ENCODE measurements at places on chromosomes 2 and 18.

DNA sequence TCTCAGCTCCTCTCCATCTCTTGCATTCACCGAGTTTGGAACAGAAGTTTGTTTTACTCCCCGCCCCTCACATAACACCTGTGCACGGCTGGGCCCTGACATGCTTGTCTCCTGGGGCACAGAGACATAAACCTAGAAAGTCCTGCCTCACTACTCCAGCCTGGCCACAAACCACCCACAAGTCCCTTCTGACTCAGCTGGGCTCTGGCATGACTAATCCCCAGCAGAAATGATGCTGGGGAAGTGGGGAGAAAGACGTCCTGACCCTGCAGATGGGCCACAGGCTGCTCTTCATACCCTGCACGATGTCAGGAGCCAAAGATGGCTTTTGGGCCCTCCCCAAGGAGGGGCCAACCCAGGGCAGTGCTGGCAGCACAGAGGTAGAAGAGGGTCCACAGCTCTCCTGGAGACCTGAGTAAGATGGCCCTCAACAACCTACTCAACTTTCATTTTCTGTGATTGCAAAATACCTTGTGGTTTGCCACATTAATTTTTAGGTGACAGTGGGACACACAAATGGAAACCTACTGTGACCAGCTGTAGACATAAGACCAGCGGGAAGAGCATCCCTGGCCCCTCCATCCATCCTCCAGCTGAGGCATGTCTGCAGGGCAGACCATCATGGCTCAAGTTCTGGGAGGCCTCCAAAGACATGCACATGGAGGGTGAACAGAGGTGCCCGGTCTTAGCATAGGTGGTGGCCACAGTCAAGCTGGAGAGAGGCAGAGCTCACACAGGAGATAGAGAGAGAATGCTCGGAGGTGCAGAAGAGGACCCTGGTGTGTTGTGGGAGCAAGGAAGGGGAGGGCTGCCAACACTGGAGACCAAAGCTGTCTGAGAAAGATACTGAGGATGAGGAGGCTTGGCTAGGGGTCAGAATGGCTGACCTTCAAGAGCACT is 40.0 kb downstream of the DNMT3A start:
- DNase-seq, result peak; percentile 86

DNA sequence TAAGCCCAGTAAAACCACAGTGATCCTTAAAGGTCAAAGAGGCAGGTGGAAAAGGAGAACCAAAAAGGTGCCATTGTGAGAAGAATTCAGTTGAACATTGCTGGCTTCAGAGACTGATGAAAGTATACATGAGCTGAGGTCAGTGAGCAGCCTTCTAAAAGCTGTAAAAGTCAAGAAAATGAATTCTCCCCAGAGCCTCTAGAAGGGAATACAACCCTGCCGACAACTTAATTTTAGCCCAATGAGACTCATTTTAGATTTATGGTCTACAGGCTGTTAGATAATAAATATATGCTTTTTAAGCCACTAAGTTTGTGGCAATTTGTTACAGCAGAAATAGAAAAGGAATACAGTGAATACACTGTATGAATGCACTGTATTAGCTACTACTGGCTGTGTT is 911.4 kb downstream of the TRIB2 start:
- no peak for DNase-seq

DNA sequence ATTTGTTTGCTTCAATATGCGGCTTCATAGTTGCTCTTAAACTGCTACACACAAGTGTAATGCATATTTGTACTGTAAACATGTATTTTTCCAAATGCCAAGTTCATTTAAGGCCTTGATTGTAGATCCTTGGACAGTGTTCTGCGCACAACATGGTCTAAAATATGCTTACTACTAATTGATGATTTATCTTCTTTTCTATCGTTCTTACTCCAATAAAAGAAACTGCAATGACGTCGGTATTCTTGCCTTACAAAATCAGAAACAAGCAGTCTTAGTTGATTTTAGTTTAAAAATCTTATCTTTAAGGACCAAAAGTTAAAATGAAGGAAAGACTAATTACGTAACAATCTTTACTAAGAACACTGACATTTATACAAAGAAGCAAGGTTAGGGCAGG is 224.3 kb upstream of the SMAD7 start:
- no peak for DNase-seq

DNA sequence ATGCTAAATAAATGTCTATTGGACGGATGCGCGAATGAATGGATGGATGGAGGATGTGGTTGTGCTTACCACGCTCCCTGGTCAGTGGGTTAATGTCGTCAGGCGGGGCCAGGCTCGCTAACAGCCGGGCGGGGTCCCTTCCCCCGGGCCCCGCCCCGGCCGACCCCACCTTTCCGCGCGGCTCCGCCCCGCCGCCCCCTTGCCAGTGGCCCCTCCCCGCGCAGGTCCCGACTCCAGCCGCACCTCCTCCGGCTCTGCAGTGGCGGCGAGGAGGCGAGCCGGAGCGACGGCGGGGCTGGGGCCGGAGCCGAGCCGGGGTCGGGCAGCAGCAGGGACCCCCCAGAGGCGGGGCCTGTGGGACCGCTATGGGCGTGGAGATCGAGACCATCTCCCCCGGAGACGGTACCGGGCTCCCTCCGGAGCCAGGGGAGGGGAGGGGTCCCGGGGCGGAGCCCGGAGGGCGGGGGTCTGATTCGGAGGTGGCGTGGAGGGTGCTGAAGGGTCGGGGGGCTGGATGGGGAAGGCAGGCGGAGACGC is at the start of gene FKBP1B:
Gene FKBP1B, plus strand, starts transcription at position 257 of the 537 bp plus-strand sequence. Its CDS starts 109 bp downstream, at position 366.
- DNase-seq, result peak; percentile 79

GRCh38 chr2:191404568-191404991 is 159.4 kb downstream of the MYO1B start:
- no peak for DNase-seq

DNA sequence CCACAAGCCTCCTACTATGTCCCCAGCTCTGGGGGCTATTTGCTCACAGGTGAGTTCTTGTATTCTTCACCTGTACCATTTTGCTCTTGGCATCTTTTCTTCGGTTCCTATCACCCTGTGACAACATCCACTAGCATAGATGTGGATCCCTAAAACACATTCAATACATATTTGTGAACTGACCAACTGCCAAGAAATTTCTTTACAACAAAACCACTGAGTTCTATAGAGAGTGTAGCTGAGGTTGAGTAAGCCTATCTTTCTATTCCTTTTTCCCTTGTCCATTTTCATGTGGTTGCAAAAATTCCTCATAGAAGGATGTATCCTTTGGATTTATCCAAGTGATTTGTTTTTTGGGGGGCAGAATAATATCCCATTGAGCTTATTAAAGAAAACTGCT is 192.7 kb upstream of the ITGA4 start:
- no peak for DNase-seq

- DNase-seq, result no peak
Observed at GRCh38 chr2:113282747-113283533, 4.2 kb upstream of the PAX8 start.

DNA sequence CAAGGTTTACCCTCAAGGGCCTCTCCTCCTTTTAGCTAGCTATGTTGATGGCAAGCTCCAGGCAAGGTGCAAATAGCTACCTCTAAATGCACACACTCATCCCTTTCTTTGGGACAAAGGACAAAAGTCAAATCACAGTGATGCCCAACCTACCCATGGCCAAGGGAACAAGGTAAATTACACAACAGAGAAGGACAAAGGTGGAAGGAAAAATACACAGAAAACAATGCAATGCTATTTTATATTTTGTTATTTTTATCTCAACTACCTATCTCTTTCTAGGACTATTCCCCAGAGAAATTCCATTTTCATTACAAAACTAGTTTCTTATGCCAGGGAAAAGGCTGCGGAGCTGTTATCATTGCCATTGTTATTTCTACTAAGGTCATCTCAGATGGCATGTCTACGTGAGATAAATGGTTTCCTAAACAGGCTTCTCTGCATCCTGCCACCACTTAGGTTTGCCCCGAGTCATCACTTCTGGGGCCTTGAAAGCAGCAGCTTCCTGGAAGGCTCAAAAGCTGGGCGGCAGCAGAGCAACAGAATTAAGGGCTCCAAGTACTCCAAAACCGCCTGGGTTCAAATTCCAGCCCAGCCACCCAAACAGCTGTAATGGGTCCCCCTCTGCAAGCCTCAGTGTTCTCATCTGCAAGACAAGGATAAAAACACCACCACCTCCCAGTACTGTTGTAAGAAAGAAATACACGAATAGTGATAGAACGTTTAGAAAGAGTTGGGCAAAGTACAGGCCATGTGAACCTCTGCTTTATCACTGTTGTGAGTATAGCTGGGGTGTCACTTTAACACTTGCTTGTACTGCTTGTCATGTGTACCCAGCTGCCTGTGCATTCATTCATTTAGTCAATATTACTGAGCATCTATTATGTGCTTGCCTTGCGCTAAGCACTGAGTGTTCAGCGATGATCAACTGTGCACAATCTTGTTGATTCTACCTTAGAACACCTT is 20.9 kb downstream of the BCL2 start:
- no peak for DNase-seq

GRCh38 chr2:198452327-198452726 is 647.9 kb downstream of the PLCL1 start:
- DNase-seq, result no peak

DNA sequence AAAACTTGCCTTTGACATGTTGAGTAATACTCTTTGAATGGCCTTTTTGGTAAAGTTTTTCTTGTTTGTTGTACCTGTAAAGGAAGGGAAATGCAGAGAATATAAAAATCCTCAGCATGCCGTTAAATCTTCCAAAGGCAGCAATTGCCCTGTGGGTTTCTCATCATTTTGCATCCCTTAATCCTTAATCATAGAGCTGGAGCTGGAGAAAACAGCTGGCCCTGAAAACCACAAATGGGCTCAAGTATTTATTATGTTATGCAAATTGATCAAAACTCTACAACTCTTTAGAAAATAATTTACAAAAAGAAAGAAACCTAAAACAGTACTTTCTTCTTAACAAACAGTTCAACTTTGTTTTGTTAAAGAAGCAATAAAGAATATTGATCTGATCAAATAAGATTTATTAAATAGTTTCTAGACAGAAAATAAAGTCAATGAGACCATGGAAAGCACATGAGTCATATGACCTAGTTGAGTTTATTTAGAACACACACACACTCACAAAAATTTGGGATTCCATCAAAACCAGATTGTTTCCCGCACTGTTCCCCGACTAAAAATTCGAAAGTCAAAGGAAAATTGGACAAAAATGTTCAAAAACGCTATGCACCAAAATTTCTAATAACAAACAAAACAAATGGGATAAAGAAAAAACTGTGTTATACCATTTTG is 309.0 kb downstream of the GULP1 start:
- DNase-seq, result peak; percentile 17

DNA sequence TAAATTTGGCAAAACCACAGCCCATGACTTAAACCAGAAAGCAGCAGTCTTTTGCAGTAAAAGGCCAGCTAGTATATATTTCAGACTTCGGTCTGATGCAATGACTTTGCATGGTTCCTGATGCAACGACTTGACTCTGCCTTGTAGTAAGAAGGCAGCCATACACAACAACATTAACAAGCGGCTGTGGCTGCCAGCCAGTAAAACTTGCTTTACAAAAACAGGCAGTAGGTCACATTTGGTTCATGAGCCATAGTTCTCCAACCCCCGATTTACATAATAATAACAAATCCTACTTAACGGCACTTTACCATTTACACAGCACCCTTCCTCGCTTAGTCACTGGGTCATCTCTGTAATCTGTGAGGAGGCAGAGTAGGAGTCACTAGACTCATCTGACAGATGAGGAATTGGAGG is 410.3 kb downstream of the LRATD1 start:
- DNase-seq, result no peak

DNA sequence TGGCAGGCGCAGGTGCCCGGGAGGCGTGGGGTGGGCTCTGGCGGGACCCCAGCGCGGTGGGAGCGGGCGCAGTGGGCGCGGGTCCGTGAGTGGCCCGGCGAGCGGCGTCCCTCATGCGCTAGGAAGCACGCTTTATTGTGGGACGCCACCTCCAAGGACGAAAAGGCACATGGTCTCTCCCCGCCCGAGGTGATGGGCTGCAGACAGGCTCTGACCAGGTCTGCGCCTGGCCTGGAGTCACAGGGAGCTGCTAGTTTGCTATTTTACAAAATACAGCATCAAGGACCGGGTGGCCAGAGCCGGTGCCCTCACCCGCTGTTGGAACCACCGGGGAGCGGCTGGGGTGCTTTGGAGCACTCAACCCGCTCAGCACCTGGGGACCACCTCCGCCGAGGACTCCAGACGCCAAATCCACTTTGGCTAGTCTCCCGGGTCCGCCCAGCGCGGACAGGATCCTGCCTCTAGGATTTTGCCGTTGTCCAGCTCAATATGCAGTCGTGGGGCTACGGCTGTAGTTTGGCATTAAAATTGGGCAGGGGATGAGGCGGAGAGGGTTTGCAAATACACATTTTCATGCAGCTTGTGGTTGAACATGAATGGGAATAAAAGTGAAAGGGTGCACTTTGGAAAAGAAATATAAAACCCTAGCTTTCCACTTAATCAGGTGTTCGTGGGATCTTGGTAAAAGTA is 65.4 kb downstream of the LRRFIP1 start:
- DNase-seq, result peak; percentile 24

DNA sequence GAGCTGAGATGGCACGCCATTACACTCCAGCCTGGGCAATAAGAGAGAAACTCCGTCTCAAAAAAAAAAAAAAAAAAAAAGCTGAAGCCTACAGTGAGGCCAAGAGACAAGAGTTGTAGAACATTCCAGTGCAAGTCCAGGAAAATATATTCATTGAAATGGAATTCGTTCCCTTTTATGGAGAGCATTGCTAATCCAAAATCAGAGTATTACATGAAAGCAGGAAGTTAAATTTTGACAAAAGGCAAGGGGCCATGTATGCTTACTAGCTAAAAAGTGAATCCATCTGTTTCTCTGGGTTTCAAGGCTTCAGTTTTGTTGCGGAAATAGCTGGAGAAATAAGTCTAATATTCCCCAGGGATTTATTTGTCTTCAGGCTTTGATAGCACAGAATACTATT is 471.7 kb downstream of the THSD7B start:
- peak; percentile 22 for DNase-seq

GRCh38 chr18:55356815-55357214 is 231.2 kb downstream of the TCF4 start:
- no peak for DNase-seq

- DNase-seq, result no peak
Observed at GRCh38 chr2:58533376-58533775, 292.3 kb upstream of the FANCL start.

DNA sequence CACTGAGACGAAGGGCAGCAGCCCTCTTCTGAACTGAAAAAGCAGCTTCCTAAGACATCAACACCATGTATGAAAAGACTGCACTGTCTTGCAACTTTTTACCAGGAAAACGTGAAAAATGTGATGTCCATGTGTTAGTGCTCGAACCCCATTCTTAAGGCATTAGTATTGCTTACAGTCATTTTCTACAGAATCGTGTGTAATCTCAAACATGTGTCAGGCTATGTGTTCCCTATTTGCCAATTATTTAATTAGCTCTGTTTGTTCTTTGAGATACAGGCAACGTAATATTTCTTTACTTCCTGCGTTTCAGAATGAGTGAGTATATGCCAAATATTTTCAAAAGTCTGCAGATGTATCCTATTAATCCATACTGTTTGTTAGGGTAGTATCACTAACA is 307.7 kb upstream of the CCDC68 start:
- DNase-seq, result peak; percentile 45

GRCh38 chr18:23487738-23488570 is 15.4 kb upstream of the RMC1 start:
- no peak for DNase-seq
